ENCODE measurements at places on chromosomes 6 and 20. TPM values are rescaled to one million over a fixed set of nuclear protein-coding genes. Genes with fewer than 3 reads are reported as not detected.

RIPOR3 gene
- total RNA-seq: 8.6 TPM

CNR1 gene
- 6.5 TPM for total RNA-seq

PHACTR3 gene
- 7.1 TPM for total RNA-seq

ATF6B gene
- 88.1 TPM for total RNA-seq

SDCBP2 gene
- total RNA-seq: 132 TPM

ZSCAN31 gene
- total RNA-seq: 9.0 TPM

SMOC2 gene
- total RNA-seq: 5.8 TPM

IYD gene
- 8.4 TPM for total RNA-seq

PCK1 gene
- total RNA-seq: 733 TPM

MKKS gene
- total RNA-seq: 13.5 TPM

NKAIN2 gene
- total RNA-seq: not detected

MBOAT1 gene
- total RNA-seq: 67.0 TPM

SMPD2 gene
- total RNA-seq: 26.9 TPM

EPPIN gene
- not detected for total RNA-seq

TRDN gene
- total RNA-seq: not detected

SRMS gene
- total RNA-seq: not detected

PANK2 gene
- total RNA-seq: 48.7 TPM

KCNG1 gene
- total RNA-seq: 12.2 TPM

GSTA3 gene
- not detected for total RNA-seq

RAET1G gene
- not detected for total RNA-seq

PNPLA1 gene
- not detected for total RNA-seq

NNAT gene
- 33.0 TPM for total RNA-seq

SLC13A3 gene
- total RNA-seq: not detected

RMND1 gene
- total RNA-seq: 29.2 TPM

C20orf96 gene
- 3.0 TPM for total RNA-seq

DEK gene
- 96.9 TPM for total RNA-seq

NRSN1 gene
- total RNA-seq: 0.68 TPM

DST gene
- 535 TPM for total RNA-seq

COX4I2 gene
- not detected for total RNA-seq

TSHZ2 gene
- total RNA-seq: 4.6 TPM

HLA-DOB gene
- total RNA-seq: not detected

PPP1R3G gene
- total RNA-seq: 0.40 TPM

GLP1R gene
- not detected for total RNA-seq

DDX27 gene
- 29.5 TPM for total RNA-seq

TTK gene
- 9.4 TPM for total RNA-seq

ADAM33 gene
- 26.7 TPM for total RNA-seq

TCF21 gene
- total RNA-seq: 6.3 TPM

RCAN2 gene
- total RNA-seq: 7.6 TPM

RBM24 gene
- total RNA-seq: 4.8 TPM
